Activated T-helper 1 cell treated with anti-CD3 and anti-CD28 coated beads, Interleukin-2, amount 50 U/mL, for 16 hours (primary cell): ENCODE measurements at places on chromosomes 4 and X.

- DNase-seq, result no peak
Observed at GRCh38 chr4:113623274-113623894, 138.2 kb downstream of the CAMK2D start.

DNA sequence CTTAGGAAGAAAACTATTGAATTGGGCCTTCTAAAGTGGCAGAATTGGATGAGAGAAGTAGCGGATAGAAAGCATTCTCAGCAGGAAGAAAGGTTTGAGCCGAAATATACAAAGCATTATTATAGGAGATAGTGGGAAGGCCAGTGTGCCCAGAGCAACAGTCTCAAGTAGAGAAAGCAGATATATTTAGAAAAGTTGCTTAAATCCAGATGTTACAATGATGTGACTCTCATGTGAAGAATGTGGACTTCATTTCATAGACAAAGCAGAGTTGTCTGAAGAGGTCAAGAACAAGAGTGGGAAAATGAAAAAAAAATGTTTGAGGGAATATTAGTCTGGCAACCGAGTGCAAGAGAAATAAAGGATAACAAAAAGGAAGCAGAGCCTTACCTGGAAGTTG lies 66.9 kb downstream of the SYNPO2 start:
- DNase-seq, result no peak

DNA sequence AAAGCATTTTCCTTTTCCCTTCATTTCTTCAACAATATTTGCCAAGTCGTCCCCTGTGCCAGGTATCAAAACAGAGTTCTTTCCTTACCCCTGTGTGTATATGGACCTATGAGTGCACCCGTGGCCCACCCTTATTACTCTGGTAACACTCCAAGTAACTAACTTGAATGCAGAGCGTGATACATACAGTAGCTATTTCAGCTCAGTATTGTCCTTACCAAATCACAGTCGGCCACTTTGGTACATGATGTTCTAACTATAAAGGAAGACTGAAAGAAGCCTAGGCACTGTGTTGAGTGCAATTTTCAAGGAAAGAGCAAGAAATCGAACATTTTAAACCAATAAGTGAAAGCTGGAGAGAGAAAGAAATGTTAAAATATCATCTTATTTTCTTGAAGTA lies 88.4 kb downstream of the ARX start:
- DNase-seq, result no peak

GRCh38 chrX:2714551-2714950 lies 23.5 kb downstream of the CD99 start:
- no peak for DNase-seq

DNA sequence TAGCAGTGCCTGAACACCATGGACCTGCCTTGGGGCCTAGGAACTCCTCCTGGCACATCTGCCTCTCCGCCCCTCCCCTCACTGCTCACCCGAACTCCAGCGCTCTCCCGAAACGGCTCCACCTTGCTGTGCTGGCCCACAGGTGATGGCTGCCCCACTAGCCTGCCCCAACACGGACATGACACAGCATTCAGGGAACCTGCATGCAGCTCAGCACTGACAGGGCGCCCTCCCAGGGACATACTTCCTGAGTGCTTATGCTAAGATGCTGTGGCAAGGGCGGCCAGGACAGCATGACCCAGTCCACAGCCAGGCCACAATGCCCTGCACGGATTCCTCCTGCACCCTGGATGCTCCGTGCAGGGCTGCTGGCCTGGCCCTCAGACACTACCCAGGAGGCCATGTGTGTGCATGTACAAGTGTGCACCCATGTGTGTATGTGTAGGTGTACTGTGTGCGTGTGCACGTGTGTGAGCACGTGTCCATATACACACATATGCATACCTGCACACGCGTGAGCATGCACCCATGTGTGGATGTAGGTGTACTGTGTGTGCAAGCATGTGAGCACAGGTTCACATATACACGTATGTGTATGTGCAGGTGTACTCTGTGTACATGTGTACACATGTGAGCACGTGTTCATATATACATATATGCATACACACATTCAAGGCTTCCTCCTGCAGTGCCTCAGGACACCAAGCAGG lies 6.0 kb downstream of the TMEM271 start:
- DNase-seq, result no peak

DNA sequence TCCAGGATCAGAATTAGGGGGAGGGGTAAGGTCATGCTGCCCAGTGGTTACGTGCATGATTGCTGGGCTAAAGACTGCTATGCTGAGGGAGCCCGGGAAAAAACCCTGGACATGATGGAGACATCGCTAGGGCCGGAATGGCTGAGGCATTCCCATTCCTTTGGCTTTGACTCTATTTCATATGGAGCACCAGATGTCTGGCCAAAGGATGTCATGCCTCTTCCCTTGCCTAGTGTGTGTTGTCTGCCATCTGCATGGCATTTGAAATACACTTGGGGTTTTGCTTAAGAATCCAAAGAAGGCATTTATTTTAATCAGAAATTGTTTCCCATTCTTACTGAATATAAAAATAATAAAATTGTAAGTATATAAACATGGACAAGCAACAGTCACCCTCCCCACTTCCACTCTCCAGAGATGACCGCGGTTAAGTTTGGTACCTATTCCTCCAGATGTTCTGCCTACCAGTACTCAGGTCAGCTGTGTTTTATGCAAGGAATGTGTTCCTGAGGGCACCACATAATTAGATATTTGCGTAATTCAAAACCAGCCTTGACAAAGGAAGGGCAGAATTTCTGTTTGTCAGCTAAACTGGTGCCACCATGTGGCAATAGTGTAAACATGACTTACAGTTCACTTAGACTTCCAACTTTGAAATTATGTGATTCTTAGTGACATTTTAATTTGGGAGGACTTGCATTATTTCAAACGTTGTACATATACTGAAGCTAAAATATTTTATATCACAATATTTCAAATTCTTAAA lies 105.9 kb downstream of the CT47B1 start:
- DNase-seq, result no peak

DNA sequence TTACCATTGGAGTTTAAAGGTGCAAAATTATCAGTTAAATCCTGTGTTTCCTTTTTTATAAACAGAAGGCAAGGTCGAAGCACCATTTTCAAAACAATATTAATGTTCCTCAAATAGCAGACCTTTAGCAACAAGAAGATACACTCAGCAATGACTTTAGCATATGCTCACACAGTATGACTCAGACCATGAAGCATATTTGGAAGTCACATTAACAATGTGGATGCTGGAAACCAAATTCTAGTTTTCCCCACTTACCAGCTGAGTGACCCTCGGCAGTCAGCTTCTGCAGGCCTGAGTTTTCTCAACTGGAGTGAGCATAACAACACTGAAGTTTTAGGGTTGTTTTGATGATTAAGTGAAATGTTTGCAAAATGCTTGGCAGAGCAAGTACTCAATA lies 130.5 kb downstream of the ANK2 start:
- DNase-seq, result no peak

DNA sequence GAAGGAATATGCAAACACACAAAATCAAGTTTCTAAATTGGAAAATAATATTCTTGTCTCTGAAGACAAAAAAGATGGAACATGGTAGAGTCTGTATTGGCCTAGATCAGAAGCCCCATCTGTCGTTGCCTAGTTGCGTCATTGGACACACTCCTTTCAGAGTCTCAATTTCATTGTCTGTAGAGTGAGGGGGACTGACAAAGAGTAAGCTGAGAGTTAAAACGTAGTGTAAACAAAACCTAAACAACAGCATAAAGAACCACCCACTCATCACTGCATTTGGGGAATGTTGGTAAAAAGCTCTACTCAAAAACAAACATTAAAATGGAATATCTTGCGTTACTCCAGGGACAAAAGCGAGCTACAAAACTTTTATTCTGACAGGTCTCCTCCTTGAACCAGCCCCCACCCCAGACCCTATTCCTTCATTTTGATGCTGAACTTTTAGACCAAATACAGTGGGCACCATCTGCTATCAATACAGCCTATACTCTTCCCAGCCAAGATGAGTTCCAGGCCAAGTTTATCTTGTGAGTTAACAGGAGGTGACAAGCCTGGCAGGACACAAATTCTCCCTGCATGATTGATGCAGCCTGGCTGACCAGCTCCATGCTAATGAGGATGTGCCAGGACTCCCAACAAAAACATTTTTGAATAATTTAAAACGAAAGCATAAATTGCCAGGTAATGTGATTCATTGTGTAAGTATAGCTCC lies 125.2 kb downstream of the COL25A1 start:
- no peak for DNase-seq

- DNase-seq, result no peak
Observed at GRCh38 chrX:77527233-77528001, 80.2 kb downstream of the FGF16 start.

GRCh38 chr4:176988226-176988625 lies 195.5 kb upstream of the VEGFC start:
- DNase-seq, result no peak

DNA sequence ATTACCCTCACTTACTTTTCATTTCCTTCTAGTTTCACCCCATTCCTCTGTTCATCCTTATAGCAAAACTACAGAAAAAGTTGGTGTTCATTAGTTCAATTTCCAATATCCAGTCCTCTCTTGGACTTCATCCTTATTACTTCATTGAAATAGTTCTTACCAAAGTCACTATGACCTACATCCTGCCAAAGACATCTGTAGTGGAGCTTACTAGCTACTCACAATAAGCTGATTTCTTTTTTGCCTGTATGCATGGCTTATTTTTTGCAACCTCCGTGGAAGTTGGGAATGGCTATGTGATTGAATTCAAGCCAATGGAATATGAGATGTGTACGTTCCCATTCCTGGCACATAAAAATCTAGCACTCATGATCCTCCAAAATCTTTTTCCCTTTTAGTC lies 4.6 kb upstream of the CDKL2 start:
- no peak for DNase-seq

- DNase-seq, result no peak
Observed at GRCh38 chr4:19348746-19349145, 903.0 kb upstream of the SLIT2 start.

DNA sequence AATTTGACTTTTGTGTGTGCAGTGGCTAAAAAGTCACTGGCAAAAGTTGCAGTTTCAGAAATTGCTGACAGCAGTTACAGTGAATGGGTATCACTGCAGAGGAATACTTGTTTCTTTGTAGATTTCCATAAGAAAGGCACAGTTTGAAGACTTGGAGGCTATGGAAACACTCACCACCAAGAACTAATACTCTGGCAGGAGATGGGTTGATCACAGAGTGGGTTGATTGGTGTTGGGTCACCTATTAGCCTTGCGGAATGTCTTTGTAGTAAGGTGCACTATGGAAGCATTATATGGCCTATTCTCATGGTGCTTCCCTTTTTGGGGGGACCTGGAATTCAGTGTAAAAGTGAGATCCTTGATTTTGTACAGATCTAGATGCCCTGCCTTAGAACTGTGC lies 502.8 kb downstream of the CFAP47 start:
- no peak for DNase-seq

GRCh38 chr4:165610679-165611437 lies 232.1 kb downstream of the CPE start:
- no peak for DNase-seq

- DNase-seq, result no peak
Observed at GRCh38 chr4:171847751-171848150, 34.5 kb downstream of the GALNTL6 start.

DNA sequence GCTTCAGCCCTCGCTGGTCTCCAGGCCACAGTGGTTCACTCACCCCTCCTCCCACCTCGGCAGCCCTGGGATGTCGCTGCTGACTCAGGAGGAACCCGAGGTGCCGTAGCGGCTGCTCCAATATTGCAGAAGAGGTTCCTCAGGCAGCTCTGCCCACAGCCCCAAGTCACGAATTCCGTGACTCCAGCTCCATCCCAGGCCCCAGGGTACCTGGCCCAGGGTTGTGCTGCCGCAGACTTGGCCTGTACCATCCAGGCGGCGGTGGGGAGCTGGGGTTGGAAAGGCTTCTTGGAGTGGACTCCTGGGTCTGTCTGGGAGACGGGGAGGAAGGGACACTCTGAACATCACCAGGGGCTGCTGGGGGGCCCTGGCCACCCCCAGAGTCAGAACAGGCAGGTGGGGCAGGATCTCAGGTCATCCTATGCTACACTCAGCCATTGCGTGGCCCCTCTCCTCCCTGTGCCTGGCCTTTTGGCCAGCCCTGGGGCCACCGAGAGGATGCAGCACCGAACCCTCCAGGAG lies 728 bp upstream of the HGFAC start:
- no peak for DNase-seq
